Naive thymus-derived CD4-positive, alpha-beta T cell (primary cell): ENCODE measurements at places on chromosomes 4 and X. TPM values are rescaled to one million over a fixed set of nuclear protein-coding genes. Genes with fewer than 3 reads are reported as not detected.
A peak's percentile ranks its signal among the peaks of the same experiment; 100 is the strongest.

SLC38A5 gene
- total RNA-seq, result 18.0 TPM

MAGEA11 gene
- not detected for total RNA-seq

TBC1D9 gene
- total RNA-seq, result not detected in 2 replicates

BEND4 gene
- total RNA-seq, result not detected

PDLIM5 gene
- 31.4 TPM for total RNA-seq

NAA10 gene
- total RNA-seq, result 45.2 TPM

CRLF2 gene
- total RNA-seq, result 6.6 and 7.3 TPM in 2 replicates

FAM9C gene
- total RNA-seq, result 0.16 TPM

GATA1 gene
- total RNA-seq, result 0.45 TPM

DNA sequence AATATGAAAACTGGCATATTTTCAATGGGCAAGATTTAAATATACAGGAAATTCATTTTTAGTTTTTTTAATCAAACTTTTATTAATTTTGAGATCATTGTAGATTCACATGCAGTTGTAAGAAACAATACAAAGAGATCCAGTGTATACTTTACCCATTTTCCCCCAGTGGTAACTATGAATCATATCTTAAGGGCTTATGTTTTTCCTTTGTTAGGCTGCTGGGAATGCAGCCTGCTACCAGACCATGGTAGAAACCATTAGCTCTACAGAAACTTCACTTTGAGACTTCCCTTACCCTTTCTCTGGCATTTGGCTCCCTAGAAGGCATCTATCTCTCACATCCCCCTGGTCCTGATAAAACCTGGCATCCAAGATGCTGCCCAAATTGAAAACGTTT lies 147.6 kb upstream of the EOLA2 start:
- no peak for DNase-seq

- DNase-seq, result no peak
These were observed 106.4 kb upstream of the NWD2 start for GRCh38 chr4:37138019-37138653.

- no peak for DNase-seq
These were observed 121.9 kb upstream of the PDLIM3 start for GRCh38 chr4:185657183-185657582.

GRCh38 chrX:149682031-149682430 lies 29.8 kb upstream of the MAGEA11 start:
- no peak for DNase-seq

DNA sequence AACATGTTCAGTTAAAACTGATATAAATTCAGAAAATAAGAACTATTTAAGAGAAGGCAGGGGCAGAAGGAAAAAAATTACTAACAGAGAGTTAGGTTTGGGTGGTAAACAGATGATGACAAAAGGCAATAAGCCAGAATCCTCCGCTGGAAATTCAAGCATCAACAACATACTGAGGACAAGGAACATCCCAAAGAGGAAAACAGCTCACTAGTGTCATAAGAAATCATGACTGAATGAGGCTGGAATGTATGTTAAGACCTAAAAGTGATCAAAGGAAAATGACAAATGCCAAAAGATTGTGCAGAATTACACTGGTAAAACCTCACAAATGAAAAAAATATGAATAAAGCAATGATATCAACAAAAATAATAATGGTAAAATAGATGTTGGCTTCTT lies 88.4 kb downstream of the WDFY3 start:
- DNase-seq, result no peak

DNA sequence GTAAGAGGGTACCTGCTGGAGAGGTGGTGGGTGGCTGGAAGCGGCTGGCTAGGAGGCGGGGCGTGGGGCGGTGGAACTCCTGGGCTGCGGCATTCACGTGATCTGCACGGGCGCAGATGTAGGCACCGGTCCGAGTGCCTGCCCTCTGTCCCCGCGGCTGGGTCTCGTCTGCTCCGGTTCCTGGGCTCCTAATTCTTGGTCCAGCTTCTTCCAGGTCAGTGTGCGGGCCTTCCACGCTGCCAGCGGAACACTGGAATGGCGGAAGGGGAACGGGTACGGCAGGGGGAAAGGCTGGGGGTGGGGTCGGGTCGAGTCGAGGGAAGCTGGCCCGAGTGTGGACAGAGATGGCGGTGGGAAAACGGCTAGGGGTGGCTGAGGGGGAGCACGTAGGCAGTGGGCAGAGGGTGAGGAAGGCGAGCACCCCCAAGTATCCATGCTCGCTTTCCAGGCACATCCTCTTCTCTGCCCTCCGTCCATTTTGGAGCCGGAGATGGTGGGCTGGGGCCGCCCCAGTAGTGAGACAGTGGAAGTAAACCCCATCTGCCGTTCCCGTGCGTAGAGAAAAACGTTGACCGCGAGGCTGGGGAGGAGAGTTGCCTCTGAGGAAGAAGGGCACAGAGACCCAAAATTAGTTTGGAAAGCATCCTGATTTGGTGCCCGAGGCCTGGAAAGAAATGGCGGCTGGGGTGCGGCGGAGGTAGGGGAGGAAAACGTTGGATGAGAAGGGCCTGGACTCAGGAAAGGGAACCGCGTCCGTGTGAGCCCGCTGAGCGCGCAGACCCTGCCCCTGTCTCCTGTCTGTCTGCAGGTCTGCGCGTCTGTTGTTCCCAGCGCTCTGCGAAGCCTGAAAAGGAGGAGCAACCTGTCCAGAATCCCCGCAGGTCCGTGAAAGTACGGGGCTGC lies at the start of gene TCEAL4:
TCEAL4 (plus strand) TSS at position 105 of the 903 bp plus-strand sequence. CDS start 1,161 bp downstream, outside the sequence.
- peak; percentile 10 for DNase-seq

- DNase-seq, result no peak
These were observed 171.9 kb upstream of the GALNT7 start for GRCh38 chr4:172996571-172997216.

DNA sequence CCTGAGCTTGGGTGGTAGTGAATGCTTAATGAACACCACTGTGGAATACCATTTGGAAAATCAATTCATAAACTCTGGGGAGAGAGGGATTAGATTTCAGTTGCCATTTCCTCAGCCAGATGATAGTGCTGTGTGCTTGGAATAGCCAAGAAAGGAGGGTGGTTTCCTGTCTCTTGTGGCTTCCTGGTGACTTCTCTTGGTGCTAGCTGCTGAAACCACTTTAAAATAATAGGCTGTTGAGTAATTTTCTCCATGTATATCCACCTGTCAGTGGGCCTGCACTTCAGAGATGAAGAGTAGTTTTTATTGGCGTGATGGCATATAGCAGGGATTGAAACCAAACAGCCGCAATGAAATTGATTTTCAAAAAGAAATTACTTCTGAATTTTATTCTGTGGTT lies 11.8 kb downstream of the EDA start:
- DNase-seq, result no peak

- no peak for DNase-seq
These were observed 2.2 kb upstream of the PLXNB3 start for GRCh38 chrX:153761863-153762262.

- no peak for DNase-seq
These were observed 51.2 kb downstream of the TENM3 start for GRCh38 chr4:182294451-182294850.

- no peak for DNase-seq
These were observed 58.3 kb upstream of the HPGD start for GRCh38 chr4:174580597-174580996.

- DNase-seq, result no peak
These were observed 126.8 kb downstream of the KLHL8 start for GRCh38 chr4:87093443-87094123.

- no peak for DNase-seq
These were observed 2.1 kb downstream of the UCHL1 start for GRCh38 chr4:41258783-41259182.

GRCh38 chrX:149198980-149199732 lies 305.9 kb downstream of the IDS start:
- no peak for DNase-seq

DNA sequence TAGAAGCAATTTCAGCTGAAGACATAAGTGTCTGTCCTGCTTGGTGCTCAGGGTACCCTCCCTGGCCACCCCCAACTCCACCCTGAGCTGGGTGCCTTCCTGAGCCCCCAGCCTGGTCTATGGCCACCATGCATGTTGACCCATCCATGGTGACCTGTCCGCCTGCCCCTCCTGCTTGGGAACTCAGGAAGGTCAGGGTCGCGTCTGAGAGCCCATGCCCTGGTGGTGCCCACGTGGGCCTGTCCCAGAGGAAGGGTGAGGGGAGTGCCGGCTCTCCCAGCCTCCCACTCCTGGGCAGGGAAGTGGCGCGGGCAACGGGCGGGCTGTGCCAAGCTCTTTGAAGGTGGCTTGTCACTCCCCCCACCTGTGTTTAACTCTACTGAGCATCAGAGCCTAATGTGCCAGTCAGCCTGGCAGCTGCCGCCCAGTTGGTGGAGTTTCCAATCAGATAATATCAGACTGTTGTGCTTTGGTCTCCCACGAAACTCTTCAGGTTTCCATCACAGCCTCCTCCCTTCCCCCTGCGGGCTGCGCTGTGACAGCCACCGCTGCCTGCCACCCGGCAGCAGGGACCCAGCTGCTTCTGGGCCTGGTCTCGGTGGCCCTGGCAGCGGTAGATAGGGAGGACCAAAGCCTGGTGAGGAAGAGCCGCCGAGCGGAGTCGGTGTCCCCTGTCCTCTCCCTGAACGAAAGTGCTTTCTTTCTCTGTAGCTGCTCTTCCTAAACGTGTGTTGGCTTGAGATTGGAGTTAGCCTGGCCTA lies 4.8 kb downstream of the SH3BP2 start:
- DNase-seq, result peak; percentile 37

DNA sequence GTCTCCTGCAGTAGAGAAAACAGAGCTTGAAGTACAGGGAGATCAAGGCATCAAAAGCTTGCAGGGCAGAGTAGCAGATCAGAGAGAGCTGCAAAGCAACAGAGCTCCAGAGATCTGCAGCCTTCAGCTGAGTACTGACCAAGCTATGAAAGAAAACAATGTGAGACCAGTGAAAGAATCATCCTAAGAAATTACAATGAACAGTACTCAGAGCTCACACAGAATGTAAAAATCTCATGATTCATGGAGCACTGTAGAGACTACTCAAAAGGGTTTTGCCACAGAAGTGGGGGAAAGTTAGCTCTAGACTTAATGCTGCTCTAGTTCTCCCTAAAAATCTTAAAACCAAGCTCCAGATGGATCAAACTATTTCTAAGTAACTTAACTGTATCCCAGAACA lies 80.0 kb upstream of the MAB21L2 start:
- DNase-seq, result no peak

DNA sequence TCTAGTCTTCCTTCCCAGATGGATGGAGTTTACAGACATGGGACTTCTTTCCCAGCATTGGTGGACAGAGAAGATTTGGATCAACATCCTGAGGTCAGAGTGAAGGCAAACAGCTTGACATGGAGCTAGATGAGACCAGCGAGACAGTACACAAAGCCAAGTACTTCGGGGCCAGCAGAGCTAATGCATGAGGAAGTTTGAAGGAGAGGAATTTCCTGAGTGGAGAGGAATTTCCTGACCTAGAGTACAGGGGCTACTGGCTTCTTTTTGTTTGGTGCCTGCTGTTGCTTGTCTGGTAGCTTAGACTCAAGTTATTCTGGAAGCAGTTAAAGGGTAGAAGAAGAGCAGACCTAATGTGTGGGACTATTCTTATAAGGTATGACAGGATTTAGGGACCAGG lies 69.1 kb upstream of the EOLA2 start:
- no peak for DNase-seq

DNA sequence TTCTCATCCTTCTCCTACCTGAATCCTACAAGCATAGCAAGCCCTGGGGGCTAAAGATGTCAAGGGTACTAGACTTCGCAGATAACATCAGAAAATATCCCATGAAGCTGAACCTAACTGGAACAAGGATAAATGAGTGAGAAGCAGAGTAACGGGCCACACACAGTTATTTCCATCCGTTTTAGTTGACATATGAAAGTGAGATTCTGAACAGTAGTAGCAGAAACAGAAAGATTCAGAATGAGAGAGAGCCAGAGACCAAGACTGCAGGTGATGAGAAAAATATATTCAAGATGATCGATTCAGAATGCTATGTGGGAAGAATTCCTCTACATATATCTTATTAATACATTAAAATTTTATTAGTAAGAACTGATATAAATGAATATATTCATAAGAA lies 165.1 kb downstream of the TSPAN5 start:
- DNase-seq, result no peak
